Frontal cortex (tissue), 4 donors: ENCODE measurements at places on chromosomes 12 and 14. TPM values are rescaled to one million over a fixed set of nuclear protein-coding genes. Genes with fewer than 3 reads are reported as not detected.

GRCh38 chr12:49201595-49202295 lies 12.9 kb upstream of the TUBA1A start:
- DNase-seq = no peak

Gene ARHGEF25
- 38.3 TPM for total RNA-seq

GRCh38 chr12:50924439-50925341 lies 27.7 kb upstream of the HIGD1C start:
- no peak for DNase-seq

DNA sequence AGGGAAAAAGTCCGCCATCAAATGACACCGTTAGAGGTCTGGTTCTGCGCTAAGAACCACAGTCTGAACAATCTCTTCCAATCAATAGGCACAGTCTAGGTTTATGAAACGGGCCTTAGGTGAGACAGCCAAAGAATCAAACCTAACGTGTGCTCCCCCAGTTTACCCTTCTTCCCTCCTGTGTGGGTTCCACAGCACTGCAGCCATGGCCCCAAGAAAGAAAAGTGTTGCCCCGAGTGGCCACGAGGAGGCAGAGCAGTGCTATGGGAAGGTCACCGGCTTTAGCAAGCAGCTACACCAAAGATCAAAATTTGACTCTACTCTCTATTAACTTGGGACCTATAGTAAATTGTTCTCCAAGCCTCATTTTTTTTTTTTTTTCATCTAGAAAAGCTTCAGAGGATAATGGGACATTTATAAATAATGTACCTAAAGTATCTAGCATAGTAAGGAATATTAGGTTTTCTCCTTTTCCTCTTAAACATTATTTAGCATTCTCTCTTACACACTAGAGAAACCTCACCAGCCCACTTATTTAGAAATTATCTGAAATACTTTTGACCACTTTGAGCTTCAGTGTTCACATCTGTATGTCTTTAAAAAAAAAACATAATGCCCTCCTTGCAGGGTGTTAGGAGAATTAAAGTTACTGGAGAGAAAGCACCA lies 70.2 kb upstream of the GPHB5 start:
- DNase-seq = peak; percentile 3

Gene CLEC9A
- not detected for total RNA-seq

Gene NANOG
- not detected for total RNA-seq

DNA sequence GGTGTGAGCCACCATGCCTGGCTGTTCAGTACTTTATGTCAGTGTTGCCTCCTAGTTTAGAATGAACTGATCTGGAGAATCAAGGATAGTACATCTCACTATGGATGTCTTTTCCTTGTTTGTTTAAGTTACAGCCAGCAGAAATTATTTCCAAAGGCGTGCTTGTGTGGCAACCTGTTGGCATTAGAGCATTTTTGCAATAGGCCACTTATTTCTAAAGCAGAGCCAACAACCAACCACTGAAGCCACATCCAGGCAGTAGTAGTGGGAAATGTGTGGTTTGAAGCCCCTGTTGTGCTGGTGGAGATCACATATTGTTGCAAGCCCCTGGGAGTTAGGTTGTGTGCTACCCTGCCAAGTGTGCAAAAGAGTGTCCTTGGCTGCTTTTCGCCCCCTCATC lies 3.7 kb downstream of the ANO6 start:
- no peak for DNase-seq

- no peak for DNase-seq
Measured at GRCh38 chr14:84591827-84592445, 938.0 kb upstream of the FLRT2 start.

GRCh38 chr12:58252914-58253313 lies 311.5 kb downstream of the ATP23 start:
- no peak for DNase-seq

Gene RERG
- total RNA-seq = 1.6 TPM

Gene SDR9C7
- 0.41 TPM for total RNA-seq

- DNase-seq = no peak
Measured at GRCh38 chr12:46549527-46550265, 177.1 kb upstream of the SLC38A2 start.

GRCh38 chr12:49867570-49868341 lies 24.9 kb upstream of the BCDIN3D start:
- DNase-seq = no peak

DNA sequence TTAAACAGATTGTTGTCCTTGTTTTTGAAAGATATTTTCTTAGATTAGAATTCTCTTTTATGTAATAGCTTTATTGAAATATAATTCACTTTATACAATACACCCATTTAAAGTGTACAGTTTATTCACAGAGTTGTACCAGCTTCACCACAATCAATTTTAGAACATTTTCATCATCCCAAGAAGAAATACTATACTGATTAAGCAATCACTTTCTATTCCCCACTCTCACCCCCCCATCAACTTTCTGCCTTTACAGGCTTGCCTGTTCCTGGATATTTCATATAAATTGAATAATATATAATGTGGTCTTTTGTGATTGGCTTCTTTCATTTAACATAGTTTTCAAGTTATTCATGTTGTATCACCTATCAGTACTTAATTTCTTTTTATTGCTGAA lies 44.4 kb downstream of the ARHGAP5 start:
- no peak for DNase-seq

- no peak for DNase-seq
Measured at GRCh38 chr14:41597647-41598046, 9.0 kb upstream of the LRFN5 start.

Gene DAO
- total RNA-seq = not detected

Gene KRT77
- not detected for total RNA-seq

- no peak for DNase-seq
Measured at GRCh38 chr12:9872162-9872561, 3.0 kb upstream of the CLEC2B start.

Gene TMEM260
- total RNA-seq = 17.9 TPM

- DNase-seq = no peak
Measured at GRCh38 chr12:13258197-13258596, 61.7 kb downstream of the EMP1 start.

DNA sequence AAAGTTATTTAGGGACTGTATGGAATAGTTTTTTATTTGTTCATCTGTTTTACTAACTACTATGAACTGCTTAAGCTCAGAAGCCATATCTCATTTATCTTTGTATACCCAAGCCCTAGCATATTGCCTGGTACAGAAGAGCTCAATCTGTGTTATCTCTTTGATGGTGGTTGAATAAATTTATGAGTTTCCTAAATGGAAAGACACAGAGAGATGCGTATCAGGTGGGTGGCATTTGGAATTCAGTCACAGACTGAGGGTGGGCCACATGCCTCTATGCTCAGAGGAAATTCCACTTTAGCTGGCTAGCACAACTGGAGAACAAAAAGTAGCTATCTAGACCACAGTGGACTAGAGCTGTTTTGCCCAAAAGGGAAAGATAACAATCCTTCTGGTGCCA lies 145.5 kb downstream of the SLC6A15 start:
- no peak for DNase-seq

GRCh38 chr14:52755607-52756316 lies 25.8 kb downstream of the STYX start:
- no peak for DNase-seq

GRCh38 chr12:79634957-79635471 lies 55.8 kb downstream of the PAWR start:
- DNase-seq = no peak

GRCh38 chr14:38197001-38197783 lies 10.5 kb upstream of the SSTR1 start:
- DNase-seq = no peak

DNA sequence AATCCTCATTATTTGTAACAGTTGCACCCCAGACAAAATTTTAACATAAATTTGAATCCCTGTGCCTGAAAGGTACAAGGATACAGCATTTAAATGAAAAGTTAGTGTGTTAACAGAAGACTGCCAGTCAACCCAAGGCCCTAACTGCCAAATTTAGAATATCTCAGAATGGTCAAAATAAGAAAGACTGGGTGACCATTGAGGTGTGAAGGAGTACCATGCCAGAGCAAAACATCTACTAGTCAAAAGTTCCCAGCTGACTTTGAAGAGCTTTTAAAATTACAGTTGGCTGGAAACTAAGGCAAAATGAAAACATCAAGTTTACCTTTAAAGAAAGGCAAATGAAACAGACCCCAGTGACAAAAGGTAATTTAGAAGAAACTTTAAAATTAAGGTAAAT lies 18.4 kb downstream of the SAV1 start:
- DNase-seq = no peak

Gene CCDC175
- total RNA-seq = 2.0 TPM

DNA sequence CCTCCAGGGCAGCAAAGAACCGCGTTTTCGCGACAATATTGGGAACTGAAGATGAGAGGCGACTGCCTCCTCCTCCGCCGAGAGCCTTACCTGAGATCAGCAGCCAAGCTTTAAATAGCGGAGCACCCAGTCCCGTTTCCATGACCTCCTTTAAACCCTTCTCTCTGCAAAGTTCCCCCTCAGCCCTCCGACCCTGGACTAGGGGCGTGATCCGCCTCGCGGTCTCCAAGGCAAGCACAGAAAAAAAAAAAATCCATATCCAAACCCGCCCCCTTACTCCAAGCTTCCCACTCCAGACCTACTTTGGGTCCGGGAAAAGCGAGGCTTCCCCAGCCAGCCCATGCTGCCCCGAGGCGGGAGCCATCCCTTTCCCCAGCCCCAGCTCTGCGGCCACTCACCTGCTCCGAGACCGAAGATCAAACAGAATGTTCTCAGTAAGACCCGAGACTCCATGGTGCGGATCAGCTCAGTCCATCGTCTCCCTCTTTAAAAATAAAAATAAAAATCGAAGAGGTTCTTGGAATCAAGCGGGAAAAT lies 630 bp downstream of the NELL2 start:
- DNase-seq = no peak

Gene ASCL1
- total RNA-seq = 8.2 TPM

Gene JAG2
- 21.2 TPM for total RNA-seq

Gene ZBTB42
- total RNA-seq = 0.41 TPM

- DNase-seq = no peak
Measured at GRCh38 chr14:50093496-50093895, 22.9 kb downstream of the VCPKMT start.

Gene CAMKK2
- total RNA-seq = 38.3 TPM

- no peak for DNase-seq
Measured at GRCh38 chr14:92506231-92506630, 7.3 kb upstream of the RIN3 start.

DNA sequence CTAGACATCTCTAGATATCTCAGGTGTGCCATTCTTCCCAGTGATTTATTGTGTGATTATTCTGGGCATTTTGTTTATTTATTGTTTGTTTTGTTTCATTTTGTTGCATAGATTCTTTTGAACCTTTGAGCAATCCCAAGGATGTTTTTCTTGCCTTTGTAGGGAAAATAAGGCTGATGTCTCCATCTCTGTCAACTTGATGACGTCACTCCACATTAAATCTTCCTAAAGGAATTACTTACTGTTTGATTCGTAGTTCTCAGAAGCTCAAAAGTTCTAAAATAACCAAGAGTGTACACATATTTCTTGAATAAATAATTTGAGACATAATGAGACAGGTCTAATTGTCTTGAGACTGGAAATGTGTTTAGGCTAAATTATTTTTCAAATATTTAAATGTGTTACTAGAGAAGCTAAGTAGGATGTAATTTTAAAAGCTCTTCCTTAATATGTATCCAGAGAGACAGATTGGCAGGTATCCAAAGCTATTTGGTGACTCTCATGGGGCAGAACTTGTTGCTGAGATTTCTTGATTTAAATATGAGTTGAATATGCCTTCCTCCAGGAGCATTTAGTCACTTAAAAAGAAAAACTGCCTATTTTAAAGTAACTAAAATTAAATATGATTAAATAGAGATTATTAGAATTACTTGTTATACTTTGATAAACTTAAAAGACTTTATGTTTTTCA lies 128.7 kb downstream of the CNTN1 start:
- no peak for DNase-seq

- DNase-seq = no peak
Measured at GRCh38 chr12:105461271-105461943, 130.9 kb downstream of the C12orf75 start.

DNA sequence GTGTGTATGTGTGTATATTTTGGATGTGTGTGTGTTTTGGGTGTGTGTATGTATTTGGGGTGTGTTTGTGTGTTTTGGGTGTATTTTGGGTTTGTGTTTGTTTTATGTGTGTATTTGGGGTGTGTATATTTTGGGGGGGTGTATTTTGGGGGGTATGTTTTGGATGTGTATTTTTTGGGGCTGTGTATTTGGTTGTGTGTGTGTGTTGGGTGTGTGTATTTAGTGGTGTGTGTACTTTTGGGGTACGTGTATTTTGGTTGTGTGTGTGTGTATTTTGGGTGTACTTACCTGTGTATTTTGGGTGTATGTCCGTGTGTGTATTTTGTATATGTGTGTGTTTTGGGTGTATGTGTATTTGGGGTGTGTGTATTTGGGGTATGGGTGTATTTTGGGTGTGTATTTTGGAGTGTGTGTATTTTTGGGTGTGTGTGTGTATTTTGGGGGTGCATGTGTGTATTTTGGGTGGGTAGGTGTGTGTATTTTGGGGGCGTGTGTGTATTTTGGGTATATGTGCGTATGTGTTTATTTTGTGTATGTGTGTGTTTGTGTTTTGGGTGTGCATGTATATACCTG lies 16.7 kb upstream of the TCTN2 start:
- no peak for DNase-seq

GRCh38 chr14:105197211-105197641 lies 16.1 kb upstream of the NUDT14 start:
- DNase-seq = no peak

GRCh38 chr14:73776194-73776537 lies 62.0 kb upstream of the PNMA1 start:
- no peak for DNase-seq

- DNase-seq = no peak
Measured at GRCh38 chr12:59717436-59717835, 121.6 kb downstream of the SLC16A7 start.

- no peak for DNase-seq
Measured at GRCh38 chr14:21408147-21408546, 24.3 kb upstream of the SUPT16H start.

DNA sequence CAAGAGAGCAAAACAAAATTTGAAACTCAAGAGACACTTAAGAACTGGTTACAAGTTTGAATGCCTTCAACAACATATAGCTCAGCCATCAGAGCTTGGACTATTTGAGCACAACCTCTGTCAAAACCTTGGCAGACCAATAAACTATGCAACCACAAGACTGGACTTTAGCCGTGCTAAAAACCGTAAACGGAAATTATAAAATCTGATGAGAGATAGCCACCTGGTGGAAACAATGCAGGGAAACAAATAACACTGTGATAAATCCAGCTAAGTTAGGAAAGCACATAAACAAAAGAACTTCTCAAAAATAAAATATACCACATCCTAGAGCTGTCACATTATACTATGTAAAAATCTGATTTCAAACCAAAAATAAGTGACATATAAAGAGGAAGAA lies 1074.2 kb upstream of the NOVA1 start:
- no peak for DNase-seq

Gene IGFBP6
- 9.0 TPM for total RNA-seq

DNA sequence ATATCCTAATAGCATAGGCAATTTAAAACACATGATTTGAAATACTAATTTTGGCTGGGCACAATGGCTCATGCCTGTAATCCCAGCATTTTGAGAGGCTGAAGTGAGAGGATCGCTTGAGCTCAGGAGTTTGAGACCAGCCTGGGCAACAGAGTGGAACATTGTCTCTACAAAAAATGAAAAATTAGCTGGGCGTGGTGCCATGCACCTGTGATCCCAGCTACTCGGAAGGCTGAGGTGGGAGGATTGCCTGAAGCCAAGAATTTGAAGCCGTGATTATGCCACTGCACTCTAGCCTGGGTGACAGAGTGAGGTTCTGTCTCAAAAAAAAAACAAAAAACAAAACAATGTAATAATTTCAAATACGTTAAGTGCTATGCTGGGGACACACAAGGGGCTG lies 83.3 kb downstream of the SSPN start:
- DNase-seq = no peak

Gene DLGAP5
- total RNA-seq = 4.9 TPM

Gene PIANP
- total RNA-seq = 1.2 TPM
